Iris pigment epithelial cell (primary cell): ENCODE measurements at places on chromosomes 7 and 10.

GRCh38 chr10:98430427-98430826 is 15.4 kb upstream of the PYROXD2 start:
- DNase-seq: no peak

GRCh38 chr10:118213436-118213835 is 128.7 kb downstream of the FAM204A start:
- no peak for DNase-seq

GRCh38 chr10:366186-366585 is 230.9 kb downstream of the ZMYND11 start:
- DNase-seq: no peak

GRCh38 chr10:51767103-51767763 is 67.8 kb upstream of the CSTF2T start:
- no peak for DNase-seq

- peak; percentile 57 for DNase-seq
These were observed 77.9 kb downstream of the CCNY start for GRCh38 chr10:35413985-35414861.

DNA sequence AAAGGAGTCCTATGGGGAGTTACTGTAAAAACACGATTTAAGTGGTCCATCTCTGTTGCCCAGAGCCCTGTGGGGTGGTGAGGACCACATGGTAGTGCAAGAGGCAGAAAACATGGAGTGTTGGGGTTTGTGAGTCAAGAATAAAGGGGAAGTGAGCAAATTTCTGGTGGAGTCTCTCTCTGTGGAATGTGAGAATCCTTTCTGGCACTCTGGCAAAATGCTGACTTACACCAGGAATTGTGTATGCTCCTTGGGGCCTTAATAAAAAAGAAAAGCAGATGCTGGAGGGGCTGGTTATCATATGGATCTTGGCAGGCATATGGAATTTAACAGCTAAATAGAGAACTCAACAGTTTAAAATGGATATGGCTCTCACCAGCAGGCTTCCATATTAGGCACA is 486.0 kb downstream of the TNS3 start:
- DNase-seq: no peak

GRCh38 chr7:73736885-73737284 is 1.7 kb downstream of the ABHD11 start:
- DNase-seq: no peak

DNA sequence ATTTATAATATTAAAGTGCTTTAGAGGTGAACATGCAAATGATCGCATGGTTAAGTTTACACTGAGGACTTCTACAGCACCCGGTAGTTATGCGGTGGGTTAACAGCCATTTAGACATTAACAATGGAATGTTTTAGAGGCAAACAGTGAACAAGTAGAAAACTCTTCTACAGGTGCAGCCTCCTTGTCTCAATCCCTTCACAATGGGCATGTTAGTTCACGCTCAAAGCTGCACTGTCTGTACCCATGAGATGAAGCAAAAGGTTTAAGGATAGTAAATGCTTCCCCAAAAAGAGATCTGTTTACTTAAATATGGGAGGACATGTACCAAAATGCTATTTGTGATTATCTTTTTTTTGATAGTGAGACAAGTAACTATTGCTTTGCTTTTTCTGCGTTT is 25.1 kb downstream of the PUS7 start:
- no peak for DNase-seq

GRCh38 chr10:103501186-103501585 is 7.7 kb downstream of the NEURL1 start:
- no peak for DNase-seq

DNA sequence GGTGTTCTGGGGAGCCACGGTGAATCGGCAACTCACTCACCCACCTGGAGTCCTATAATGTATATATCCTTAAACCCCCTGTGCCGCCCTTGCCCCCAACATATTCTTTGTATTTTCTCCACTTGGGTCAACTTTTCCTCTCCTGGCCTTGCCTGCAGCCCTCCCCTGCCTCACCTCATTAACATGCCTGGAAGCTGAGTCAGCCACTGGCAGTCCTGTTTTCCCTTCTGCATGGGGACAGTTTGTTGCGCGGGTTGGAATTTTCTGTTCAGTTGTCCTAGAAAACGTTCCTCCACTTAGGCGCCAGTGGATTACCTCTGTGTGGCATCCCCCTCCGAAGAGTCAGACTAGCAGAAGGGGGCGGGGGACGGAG is 97.4 kb downstream of the C10orf105 start:
- peak; percentile 41 for DNase-seq

DNA sequence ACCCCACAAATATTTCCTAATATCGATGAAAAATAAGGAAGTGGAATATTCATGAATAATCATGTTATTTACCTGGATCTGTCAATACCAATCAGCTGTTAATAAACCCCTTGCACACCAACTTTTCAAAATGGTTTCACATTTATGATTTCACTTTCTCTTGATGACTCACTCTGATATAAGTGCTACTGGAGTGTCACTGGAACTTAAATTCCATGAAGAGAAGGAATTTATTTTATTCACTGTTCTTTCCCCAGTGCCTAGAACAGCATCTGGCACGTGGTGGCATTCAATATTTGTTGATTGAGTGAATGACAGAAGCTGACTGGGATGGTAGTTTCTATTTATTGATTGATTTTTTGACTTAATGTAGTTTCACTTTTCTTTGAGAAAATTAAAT is 3.5 kb upstream of the ENO4 start:
- DNase-seq: no peak

GRCh38 chr10:88989824-88990383 is 694 bp upstream of the FAS start:
- peak; percentile 95 for DNase-seq

- no peak for DNase-seq
These were observed 34.5 kb downstream of the DNMBP start for GRCh38 chr10:99975106-99975829.

DNA sequence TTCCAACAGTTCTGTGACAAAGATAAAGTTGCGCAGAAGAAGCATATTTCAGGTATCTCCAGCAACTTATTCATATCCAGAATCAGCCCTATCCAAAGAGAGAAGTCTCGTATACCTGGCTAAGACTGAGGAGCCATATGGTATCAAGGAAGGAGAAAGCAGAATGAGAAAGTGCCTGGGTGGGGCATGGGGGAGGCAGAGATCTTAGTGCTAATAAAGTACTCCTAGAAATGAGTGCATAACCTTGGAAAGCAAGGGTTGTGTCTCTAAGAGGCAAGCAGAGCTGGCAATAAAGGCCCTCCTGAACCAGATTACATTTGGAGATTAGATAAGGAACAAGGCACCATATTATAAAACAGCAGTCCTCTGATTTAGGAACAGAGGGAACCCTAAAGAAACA is 12.7 kb downstream of the TASOR2 start:
- DNase-seq: no peak

DNA sequence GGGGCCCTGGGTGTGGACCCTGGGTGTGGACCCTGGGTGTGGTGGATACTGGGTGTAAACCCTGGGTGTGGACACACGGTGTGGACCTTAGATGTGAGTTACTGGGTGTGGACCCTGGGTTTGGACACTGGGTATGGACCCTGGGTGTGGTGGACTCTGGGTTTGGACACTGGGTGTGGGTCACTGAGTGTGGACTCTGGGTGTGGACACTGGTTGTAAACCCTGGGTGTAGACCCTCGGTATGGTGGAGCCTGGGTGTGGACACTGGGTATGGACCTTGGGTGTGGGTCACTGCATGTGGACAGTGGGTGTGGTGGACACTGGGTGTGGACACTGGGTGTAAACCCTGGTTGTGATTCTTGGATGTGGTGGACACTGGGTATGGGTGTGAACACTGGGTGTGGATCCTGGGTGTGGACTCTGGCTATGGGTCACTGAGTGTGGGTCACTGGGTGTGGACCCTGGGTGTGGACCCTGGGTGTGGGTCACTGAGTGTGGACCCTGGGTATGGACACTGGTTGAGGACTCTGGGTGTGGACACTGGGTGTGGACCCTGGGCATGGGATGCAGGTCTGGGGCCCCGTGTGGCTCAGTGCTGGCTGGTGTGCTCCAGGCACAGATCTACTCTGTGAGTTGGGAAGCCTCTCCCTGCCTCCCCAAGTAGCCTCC is 356.2 kb downstream of the GLRX3 start:
- no peak for DNase-seq

DNA sequence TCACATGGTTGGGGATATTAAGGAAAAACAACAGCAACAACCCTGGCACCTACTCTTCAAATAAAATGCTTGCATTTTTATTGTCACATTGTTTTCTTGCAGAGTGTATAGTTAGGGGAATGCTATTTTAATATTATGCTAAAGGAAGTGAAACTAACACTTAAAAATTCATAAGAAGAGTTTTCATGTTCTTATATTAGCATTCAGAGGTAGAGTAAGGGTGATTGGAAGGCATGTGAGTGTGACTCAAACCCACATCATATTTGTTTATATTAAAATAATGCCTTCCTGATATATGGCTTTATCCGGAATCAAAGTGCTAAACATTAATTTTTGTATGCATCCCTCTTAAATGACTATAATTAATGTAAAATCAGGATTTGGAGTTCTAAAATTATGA is 59.8 kb upstream of the TES start:
- DNase-seq: peak; percentile 59

- no peak for DNase-seq
These were observed 63.7 kb upstream of the PRR15 start for GRCh38 chr7:29499932-29500331.

- no peak for DNase-seq
These were observed 16.3 kb downstream of the YAE1 start for GRCh38 chr7:39582536-39582935.

DNA sequence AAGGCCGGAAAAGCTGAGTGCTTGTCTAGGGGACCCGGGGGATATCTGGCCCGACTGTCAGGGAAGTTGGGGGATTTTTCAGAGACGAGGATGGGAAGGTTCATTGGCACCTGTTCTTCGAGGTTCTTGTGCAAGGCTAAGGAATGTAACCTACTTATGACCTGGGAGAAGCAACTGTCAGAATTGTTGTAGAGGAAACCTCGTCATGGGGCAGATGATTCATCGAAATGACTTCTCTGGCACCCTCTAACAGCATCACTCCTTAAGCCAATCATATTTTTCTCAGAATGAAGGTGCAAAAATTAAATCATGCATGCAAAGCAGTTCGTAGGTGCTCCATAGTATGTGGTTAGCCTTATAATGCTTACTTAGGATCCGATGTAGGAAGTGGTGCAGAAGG is 58.6 kb downstream of the PLXDC2 start:
- DNase-seq: peak; percentile 65

GRCh38 chr10:60977161-60978122 is 33.5 kb upstream of the RHOBTB1 start:
- no peak for DNase-seq

DNA sequence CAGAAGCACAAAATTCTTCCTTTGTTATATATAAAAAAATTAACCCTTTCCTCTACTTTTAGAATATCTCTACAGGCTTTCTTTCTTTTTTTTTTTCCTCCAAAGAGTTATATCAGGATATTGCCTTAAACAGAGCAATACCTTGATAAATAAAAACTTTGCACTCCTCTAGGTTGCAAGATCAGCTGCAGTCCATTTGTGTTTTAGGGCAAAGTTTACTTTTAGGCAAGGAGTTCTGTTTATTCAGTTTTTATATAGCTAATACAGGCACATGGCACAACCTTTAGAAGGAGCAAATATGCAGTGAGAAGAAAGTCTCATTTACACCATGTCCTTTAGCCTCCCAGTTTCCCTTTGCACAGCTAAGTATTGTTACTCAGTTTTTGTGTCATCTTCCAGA is 10.3 kb downstream of the LRMDA start:
- DNase-seq: no peak

DNA sequence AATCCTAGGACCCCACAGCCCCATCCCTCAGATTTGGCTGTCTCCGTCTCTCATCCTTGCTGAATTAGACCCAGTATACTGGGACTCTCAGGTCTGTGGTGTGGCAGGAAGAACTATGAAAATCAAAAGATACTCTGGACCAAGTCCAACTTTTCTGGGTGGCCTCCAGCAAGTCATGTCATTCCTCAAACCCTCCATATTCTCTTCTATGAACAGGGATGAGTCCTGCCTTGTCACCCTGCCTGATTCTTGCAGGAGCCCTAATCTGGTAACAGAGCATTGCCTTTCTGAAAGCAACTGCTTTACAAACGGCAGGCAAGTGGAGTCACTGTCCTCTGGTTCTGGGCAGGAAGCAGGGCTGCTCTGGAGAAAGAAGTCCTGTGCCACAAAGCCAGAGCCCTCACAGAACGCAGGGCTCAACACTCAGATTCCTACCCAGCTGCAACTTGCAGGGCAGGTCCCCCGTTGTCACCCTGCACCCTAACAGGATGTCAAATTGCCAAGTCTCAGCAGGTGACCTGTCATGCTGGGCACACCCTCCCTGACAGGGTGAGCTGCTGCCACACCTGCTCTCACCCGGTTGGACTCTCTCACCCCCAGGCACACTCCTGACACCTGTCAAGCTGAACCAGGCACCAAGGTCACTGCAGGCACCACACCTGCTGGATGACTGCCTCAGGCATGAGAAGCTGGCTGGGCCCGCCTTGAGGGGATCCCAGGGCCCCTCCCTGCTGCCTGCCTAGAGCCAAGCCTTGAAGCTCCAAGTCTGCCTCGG is 227.7 kb downstream of the KCNMA1 start:
- DNase-seq: no peak

GRCh38 chr7:66597461-66597860 is 31.2 kb upstream of the KCTD7 start:
- DNase-seq: no peak

DNA sequence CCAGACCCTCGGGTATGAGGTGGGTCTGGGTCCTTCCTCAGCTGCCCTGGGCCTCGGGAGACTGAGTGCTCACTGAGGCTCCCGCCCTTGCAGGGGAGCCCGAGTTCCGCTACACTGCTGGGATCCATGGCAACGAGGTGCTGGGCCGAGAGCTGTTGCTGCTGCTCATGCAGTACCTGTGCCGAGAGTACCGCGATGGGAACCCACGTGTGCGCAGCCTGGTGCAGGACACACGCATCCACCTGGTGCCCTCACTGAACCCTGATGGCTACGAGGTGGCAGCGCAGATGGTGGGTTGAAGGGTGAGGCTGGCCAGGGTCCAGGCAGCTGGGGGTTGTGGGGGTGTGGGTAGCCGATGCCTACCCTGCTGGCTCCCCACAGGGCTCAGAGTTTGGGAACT is 7.6 kb downstream of the AEBP1 start:
- DNase-seq: no peak

GRCh38 chr10:78044699-78045098 is 11.0 kb downstream of the RPS24 start:
- DNase-seq: peak; percentile 46

- no peak for DNase-seq
These were observed at the start of gene HOXA11 for GRCh38 chr7:27185013-27185853. Gene HOXA11 (minus strand): TSS chr7:27185232. CDS start chr7:27185144, 88 bp downstream.

GRCh38 chr7:100583132-100584053 is 2.5 kb downstream of the LRCH4 start:
- DNase-seq: peak; percentile 75

DNA sequence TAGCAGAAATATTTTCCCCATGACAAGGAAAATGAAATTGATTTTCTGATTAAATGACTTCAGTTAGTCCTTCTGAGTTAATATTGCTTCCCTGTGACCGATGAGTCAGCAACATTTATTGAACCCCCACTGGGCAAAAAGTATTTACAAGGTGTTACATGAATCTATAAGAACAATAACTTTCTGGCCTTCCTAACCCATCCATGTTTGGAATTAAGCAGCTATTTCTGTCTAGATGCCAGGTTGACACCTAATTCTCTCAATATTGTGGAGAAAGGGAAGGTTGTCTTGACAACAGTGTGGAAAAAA is 112.9 kb upstream of the JAZF1 start:
- no peak for DNase-seq

- no peak for DNase-seq
These were observed 38.0 kb downstream of the MARCHF5 start for GRCh38 chr10:92328993-92329392.

GRCh38 chr10:70232859-70233108 is 445 bp downstream of the PPA1 start:
- DNase-seq: no peak
